ENCODE measurements at places on chromosomes 7 and 10.

DNA sequence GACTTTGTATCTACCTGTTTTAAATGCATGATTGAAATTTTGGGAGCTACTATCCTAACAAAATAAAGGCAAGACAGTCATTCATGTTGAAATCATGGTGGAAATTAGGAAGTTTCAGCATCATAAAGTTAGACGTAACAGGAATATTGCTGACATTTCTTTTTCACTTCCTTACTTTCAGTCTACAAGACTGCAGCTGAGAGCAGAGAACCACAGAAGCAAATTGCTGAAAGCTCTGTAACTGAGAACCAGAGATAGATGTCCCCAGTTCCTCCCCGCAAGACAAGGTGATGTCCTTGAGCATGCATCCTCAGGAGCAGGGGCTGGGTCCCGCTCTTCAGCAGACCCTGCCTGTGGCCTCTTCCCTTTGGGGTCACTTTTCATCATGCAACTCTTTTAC, 466.3 kb upstream of the POM121L12 start:
- no peak for DNase-seq

GRCh38 chr10:77664008-77664407, 26.4 kb upstream of the KCNMA1 start:
- no peak for DNase-seq

- no peak for DNase-seq
Observed at GRCh38 chr10:117324367-117324766, 50.9 kb downstream of the PDZD8 start.

GRCh38 chr7:65892835-65893234, 20.0 kb downstream of the VKORC1L1 start:
- DNase-seq: no peak

DNA sequence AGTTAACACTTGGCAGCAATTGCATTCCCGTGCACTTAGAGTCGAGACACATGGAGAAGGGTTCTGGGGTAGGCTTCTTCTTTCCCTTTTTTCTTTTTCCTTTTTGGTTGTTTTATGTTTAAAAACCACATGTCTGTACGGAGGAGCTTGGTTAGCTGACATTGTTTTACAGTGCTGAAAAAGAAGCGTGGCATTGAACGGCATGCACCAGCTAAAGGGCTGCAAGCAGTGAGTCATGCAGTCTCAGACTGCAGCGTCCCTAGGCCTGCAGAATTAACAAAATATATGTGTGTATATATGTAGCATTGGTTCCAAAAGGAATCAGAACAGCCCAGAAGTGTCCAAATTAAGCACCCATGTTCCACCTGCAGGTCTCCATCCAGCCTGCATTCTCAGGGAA, 211.0 kb downstream of the TCF7L2 start:
- DNase-seq: no peak

GRCh38 chr7:108071551-108071950, 58.6 kb downstream of the LAMB4 start:
- DNase-seq: no peak

DNA sequence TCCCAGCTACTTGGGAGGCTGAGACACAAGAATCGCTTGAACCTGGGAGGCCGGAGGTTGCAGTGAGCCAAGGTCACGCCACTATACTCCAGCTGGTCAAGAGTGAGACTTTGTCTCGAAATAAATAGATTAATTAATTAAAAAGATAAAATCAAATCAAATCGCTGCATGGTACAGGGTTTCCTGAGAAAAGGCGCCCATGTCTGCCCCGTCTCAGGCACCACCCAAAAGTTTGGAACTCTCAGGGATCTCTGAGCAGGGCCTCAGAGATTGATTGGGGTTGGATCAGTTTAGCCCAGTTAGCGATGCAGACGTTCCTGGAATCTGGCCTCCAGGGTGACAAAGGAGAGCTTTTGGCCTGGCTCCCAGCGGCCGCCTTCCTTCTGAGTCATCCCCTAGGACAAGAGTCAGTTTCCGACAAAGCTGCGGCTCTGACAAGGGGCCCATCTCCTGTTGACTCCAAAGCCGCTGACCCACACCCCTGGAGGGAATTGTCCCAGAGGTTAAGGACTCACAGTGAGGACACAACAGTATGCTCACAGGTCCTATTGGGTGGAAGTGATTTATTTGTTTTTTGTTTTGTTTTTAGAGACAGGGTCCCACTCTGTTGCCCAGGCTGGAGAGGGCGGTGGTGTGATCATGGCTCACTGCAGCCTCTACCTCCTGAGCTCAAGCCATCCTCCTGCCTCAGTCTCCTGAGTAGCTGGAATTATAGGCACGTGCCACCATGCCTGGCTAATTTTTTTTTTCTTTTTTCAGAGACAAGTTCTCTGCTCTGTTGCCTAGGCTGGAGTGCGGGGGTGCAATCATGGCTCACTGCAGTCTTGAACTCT, 6.8 kb downstream of the ORAI2 start:
- no peak for DNase-seq

GRCh38 chr7:30814700-30815387, 43.6 kb downstream of the MINDY4 start:
- DNase-seq: no peak

DNA sequence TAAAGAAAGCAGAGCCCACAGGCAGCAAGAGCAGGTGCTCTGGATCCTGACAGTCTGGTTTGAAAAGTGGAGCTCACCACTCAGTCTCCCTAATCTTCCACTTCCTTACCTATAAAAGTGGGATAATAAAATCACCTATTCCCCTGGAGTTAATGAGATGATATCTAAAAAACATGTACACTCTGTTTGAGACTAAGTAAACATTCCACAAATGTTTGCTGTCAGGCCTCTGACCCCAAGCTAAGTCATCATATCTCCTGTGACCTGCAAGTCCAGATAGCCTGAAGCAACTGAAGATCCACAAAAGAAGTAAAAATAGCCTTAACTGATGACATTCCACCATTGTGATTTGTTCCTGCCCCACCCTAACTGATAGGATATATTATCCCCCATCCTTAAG, 1324.5 kb downstream of the XPNPEP1 start:
- no peak for DNase-seq

DNA sequence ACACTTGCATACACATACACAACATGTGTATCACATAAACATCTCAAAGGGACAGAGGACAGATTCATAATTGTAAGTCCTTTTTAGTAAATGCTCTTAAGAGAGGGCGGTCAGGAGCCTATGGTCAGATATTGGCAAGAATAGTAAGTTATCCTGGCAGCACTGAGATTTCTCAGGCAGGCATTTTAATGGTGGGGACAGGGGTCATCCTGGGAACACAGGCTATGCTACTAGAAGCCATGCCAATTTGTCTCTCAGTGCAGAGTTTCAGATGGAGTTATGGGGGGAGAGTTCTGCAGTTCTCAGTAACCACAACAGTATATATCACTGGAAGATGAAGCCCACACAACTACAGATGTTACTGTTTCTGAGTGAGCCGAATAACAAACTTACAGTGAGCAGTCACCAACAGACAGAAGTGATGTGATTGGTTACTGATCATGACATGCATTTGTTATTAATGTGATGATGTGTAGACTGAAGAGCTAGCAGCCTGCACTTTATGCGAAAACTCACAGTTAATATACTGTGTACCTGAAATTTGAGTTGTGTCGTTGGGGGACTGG, 16.4 kb downstream of the ZNF487 start:
- no peak for DNase-seq

DNA sequence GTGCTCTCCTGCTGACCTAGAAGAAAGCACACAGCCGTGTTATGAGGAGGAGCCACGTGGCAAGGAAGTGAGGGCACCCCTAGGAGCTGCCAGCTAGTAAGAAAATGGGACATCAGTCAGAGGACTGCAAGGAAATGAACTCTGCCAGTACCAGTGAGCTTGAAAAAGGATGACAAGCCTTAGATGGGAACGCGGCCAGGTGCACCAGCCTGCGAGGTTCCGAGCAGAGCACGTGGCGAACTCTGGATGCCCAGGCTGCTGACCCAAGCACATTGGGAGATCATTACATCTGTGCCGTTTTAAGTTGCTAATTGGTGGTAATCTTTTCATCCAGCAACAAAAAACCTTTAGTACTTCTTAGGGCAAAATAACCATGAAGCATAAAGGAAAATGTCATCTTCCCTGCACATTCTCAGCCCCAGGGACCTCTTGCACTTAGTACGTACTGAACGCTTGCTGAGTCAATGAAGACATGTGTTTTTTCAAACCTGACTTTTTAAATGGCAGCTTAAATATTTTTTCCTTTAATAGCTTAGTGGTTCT, 69.4 kb downstream of the AMZ1 start:
- DNase-seq: no peak

GRCh38 chr7:6159524-6160031, 112.8 kb downstream of the CYTH3 start:
- no peak for DNase-seq

DNA sequence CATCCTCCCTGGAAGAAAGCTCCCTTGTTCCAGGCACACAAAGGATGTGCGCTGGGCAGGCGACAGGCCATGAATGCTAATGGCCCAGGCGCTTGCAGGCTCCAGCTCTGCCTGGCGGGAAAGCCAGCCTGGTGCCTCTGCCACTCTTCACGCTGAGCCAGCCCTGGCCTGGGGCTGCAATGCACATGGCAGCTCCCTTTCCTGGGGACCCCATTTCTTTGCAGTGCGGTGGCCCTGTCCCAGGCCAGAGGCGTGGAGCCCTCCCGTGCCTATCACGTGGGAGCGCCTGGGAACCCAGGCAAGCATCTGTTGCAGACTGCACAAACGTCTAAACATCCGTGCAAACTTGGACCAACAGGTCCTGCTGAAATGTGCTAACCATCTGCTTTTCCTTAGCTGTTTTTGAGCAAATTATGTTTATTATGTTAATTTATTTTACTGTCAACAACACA, 152.1 kb upstream of the LYZL2 start:
- DNase-seq: no peak

GRCh38 chr7:83908526-83908925, 259.6 kb upstream of the SEMA3E start:
- no peak for DNase-seq

DNA sequence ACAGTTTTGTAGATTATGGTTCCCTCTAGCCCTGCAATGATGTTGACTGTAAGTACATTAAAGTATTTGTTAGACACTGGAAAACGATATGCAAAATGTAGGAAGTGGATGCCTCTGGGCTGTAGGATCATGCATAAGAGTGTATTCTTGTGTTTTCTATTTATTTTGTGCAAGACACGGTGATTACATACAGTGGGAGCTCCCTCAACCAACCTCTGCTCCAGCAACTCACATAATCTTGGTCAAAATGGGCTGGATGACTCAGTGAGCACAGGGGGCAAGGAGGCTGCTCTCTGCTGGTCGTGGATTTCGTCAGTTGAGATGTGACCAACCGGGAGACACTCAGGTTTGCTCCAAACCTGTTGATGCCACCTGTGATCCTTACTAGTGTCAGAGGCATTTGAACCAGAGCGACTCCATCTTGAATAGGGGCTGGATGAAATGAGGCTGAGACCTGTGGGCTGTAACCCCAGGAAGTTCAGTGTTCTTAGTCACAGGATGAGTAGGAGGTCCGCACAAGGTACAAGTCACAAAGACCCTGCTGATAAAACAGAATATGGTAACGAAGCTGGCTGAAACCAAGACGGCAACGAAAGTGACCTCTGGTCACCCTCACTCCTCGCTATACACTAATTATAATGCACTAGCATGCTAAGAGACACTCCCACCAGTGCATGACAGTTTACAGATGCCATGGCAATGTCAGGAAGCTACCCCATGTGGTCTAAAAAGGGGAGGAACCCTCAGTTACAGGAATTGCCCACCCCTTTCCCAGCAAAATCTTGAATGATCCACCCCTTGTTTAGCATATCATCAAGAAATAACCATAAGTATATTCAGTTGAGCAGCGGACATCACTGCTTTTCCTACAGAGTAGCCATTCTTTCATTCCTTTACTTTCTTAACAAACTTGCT, 56.4 kb upstream of the FAM20C start:
- DNase-seq: no peak

- no peak for DNase-seq
Observed at GRCh38 chr10:103055105-103055504, 137.0 kb downstream of the CNNM2 start.

Data from stimulated activated CD4-positive, alpha-beta T cell treated with anti-CD3 and anti-CD28 coated beads, Interleukin-1b, Interleukin-23, amount 100 ng/mL, for 1 hour (primary cell).